ENCODE measurements at places on chromosomes 1 and 21.

GRCh38 chr1:58659516-58659915 is 40.3 kb downstream of the MYSM1 start:
- DNase-seq = no peak

DNA sequence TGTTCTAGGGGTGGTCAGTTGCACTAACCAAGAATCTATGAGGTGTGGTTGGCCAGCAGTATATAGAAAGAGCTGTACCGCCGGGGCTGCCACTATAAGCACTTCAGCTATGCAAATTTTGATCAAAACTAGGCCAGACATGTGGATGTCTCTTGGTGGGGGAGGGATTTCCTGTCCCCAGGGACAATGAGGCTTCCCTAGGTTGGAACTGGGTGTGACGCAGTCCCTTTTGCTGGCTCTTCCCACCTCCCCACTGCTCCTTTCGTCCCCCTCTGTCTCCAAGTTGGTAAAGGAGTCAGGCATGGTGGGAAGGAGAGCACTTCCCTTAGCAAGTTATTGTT is 13.6 kb downstream of the SDCCAG8 start:
- no peak for DNase-seq

DNA sequence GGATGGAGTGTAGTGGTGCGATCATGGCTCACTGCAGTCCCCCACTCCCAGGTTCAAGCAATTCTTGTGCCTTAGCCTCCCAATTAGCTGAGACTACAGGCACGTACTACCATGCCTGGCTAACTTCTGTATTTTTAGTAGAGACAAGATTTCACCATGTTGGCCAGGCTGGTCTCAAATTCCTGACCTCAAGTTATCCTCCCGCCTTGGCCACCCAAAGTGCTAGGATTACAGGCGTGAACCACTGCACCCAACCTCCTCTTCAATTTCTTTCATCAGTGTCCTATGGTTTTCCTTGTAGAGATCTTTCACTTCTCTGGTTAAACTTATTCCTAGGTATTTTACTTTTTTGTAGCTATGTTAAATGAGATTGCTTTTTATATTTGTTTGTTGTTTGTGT is 10.7 kb upstream of the MAST2 start:
- DNase-seq = no peak

- DNase-seq = no peak
Measured at GRCh38 chr1:203362720-203363025, 11.8 kb upstream of the FMOD start.

DNA sequence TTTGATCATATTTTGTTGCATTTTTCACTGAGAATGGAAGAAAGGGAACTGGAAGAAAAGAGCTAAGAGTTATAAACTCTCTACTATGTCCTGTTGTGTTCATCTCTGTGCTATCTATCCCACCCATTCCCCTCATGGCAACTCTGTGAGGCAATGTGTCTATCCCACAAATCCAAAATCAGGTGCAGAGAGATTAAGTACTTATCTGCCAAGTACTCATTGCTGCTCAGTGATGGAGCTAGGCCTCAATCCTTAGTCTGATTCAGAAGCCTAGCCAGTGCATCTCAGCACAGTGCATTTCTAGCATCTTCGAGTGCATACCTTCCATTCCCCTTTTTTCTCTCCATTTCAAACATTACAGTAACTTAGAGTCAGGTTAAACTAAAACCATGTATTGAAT is 270.6 kb downstream of the TPR start:
- DNase-seq = no peak

- peak; percentile 20 for DNase-seq
Measured at GRCh38 chr1:118783095-118783758, 204.9 kb downstream of the TBX15 start.

- DNase-seq = no peak
Measured at GRCh38 chr21:31479222-31479621, 135.2 kb upstream of the TIAM1 start.

GRCh38 chr1:160021376-160022074 is 10.3 kb downstream of the PIGM start:
- no peak for DNase-seq

- no peak for DNase-seq
Measured at GRCh38 chr1:26608895-26609294, 79.3 kb downstream of the RPS6KA1 start.

GRCh38 chr1:31769720-31770390 is 5.7 kb upstream of the ADGRB2 start:
- peak; percentile 90 for DNase-seq

DNA sequence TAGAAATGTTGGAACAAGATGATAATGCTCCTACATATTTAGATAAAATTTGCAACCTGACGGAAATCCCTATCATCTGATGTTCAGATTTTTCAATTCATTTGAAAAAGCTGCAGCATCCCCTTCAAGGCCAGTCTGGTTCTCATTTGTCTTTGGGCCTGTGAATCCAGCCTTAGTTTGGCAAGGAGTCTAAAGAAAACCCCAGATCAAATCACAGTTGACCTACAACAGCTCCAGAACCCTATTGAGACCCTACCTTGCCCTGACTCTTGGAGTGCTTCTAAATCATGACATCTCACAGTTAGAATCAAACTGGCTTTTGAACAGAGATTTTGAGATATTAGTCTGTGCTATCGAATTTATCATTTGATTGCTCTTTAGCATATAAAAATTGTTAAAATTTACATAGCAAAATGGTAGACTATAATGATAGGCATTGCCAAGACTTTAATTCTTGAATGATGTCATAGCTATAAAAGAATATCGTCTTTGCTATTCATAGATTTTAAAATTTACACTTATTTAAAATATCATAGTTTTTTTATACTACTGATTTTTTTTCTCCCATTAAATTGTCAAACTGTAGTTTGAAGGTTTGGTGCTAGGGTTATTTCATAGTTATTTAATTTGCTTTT is 2.2 kb downstream of the PPP2R5A start:
- DNase-seq = no peak

GRCh38 chr1:23394181-23394580 is 24.5 kb upstream of the ZNF436 start:
- no peak for DNase-seq

DNA sequence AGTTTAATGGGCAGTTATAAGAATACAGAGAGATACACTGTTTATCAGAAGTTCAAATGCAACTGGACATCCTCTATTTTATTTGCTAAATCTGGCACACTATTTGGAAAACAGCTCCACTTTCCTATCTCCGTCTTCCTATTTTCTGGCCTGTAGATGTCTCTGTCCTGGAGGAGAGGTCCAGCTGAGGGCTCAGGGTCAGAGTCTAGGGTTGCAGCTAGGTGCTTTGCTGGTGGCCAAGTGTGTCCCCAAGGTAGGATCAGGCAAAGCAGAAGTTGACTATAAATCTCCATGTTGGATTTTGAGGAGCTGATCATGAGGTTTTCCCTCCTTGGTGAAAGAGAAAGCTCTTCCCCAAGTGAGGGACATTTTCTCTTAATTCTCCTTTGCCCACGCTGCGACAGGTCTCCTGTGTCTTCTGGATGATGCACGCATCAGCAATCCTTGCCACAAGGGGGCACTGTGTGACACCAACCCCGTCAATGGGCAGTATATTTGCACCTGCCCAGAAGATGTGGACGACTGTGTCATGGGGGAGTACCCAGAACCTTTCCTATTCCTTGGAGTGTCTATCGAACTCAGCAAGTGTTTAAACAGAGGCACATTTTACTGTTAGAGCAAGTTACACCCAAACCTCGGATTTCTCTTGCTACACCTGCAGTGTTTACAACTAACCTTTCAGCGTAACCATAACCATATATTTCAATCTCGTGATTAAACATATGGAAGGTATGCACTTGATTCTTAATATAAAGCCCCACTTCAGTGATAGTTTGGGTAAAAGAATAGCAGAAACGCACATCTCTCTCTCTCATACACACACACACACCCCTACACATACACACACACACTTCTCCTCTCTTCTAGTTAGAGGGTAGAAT is 10.2 kb downstream of the ADAM30 start:
- peak; percentile 23 for DNase-seq

Measured in NCI-H345 (cell line).